Neuronal stem cell (in vitro differentiated cells): ENCODE measurements at places on chromosomes 7 and 10.

- H3K27me3 ChIP-seq = no peaks in the 10 kb centered on the region
- H3K36me3 ChIP-seq = peaks cover 4% of the 10 kb centered on the region
- no peak for DNase-seq
- H3K27ac ChIP-seq = no peak overlapping the region
- H3K4me1 ChIP-seq = no peaks in the 10 kb centered on the region
Measured at GRCh38 chr7:77655836-77656455, 40.3 kb upstream of the RSBN1L start.

DNA sequence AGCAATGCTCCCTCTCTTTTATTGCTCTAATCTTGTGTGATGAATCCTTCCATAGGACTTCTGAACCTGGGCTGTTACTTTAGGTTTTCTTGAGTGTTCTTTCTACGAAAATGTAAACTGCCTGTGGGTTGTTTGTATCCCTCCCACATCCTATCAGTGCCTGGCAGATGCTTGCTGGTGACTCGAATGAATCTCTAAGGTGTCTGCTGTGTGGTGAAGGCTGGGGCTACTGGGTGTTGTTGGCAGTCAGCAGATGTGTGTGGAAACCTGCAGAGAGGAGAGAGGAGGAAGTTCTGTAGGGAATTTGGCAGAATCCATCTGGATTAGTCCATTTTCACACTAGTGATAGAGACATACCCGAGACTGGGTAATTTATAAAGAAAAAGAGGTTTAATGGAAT is 639.4 kb downstream of the CALN1 start:
- no peaks in the 10 kb centered on the region for H3K36me3 ChIP-seq
- no peaks in the 10 kb centered on the region for H3K27me3 ChIP-seq
- no peak overlapping the region for H3K27ac ChIP-seq
- H3K4me1 ChIP-seq = no peaks in the 10 kb centered on the region
- DNase-seq = no peak

DNA sequence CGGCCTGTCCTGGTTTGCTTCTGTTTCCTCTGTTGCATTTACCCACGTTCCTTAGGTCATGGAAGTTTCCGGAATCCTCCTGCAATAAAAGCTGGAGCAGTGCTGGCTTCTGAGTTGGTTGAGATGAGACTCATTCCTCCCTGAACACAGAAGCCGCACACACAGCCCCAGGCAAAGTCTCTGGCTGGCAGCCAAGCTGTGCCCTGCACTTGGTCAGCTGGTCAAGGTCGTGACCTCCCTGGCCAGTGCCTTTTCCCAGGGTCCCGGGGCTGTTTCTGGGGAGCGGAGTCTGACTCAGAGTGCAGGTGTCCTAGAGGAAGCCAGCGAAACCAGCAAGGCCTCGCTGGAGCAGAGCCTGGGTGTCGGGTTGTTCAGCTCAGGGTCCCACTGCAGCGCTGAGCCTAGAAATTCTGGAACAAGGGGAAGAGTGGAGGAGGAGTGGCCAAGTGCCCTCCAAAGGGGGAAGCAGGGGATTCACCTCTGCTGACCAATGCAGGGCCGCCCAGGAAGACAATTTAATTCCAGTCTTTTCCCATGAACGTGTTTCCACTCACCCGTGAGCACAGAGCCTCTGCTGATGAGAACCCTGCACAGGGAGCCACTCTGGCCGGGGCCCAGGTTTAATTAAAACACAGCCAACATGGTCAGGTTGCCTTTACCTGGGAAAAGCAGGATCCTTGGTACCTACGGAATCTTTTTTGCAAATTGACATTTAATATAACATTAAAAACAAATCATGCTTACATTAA is 245.5 kb upstream of the PPP2R2D start:
- H3K27me3 ChIP-seq = no peaks in the 10 kb centered on the region
- peaks cover 16% of the 10 kb centered on the region for H3K4me1 ChIP-seq
- no peaks in the 10 kb centered on the region for H3K36me3 ChIP-seq
- H3K27ac ChIP-seq = no peak overlapping the region
- H3K4me3 ChIP-seq = no peak overlapping the region

- H3K36me3 ChIP-seq = no peaks in the 10 kb centered on the region
- no peak overlapping the region for H3K27ac ChIP-seq
- no peak for DNase-seq
- H3K4me1 ChIP-seq = no peaks in the 10 kb centered on the region
- no peaks in the 10 kb centered on the region for H3K27me3 ChIP-seq
Measured at GRCh38 chr7:87083865-87084519, 24.5 kb upstream of the ELAPOR2 start.

- DNase-seq = no peak
- no peak overlapping the region for H3K27ac ChIP-seq
- no peaks in the 10 kb centered on the region for H3K36me3 ChIP-seq
- H3K27me3 ChIP-seq = no peaks in the 10 kb centered on the region
Measured at GRCh38 chr10:47241256-47241655, 58.7 kb upstream of the GDF10 start.

DNA sequence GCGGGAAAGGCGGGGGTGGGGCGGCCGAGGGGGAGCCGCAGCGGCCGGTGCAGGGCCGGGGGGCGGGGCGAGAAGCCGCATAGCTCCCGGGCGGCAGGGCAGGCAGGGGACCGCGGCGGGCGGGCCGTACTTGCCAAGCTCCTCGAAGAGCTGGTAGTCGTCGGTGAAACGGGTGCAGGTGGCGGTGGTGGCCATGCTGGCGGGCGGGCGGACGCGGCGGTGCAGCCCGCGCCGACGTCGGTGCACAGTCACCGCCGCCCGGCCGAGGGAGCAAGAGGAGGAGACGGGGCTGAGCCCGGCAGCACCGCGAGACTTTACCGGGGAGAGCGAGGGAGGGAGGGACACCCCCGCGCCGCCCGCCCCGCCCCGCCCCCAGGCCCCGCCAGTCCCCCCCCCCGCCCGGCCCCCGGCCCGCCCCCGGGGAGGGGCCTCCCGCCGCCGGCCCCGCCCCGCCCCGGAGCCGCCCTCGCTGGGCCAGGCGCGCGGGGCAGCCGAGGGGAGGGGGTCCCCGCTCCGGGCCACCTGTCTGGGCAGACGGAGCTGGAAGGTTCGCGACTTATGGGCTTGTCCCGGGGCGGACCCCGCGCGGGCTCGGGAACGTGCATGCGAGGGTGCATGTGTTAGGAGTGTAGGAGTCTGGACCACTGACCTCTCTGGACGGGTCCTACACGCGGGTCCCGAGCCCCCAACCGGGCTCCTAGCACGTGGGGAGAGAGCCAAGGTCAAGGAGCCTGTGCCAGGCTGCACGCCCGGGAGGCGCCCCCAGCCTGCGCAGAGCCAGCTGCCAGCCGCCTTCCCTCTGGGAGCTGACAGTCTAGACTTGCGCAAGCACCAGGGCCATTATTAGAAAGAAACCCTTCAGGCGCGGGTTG is at the start of gene CAMK2G:
Gene CAMK2G, minus strand, starts transcription at position 289 of the 872 bp plus-strand sequence. Its CDS starts 94 bp downstream, at position 195.
- no peak within 1 kb of the TSS for H3K27ac ChIP-seq
- H3K4me1 ChIP-seq = peaks cover 6% of the 10 kb centered on the region
- DNase-seq = peak; percentile 74
- H3K4me3 ChIP-seq = peak within 1 kb of the TSS; percentile 79
- H3K27me3 ChIP-seq = peaks cover 3% of the 10 kb centered on the region
